ENCODE measurements at places on chromosomes 2 and 18. TPM values are rescaled to one million over a fixed set of nuclear protein-coding genes. Genes with fewer than 3 reads are reported as not detected.

- DNase-seq = peak; percentile 84
Measured at GRCh38 chr2:28342081-28342967, 50.3 kb upstream of the FOSL2 start.

DNA sequence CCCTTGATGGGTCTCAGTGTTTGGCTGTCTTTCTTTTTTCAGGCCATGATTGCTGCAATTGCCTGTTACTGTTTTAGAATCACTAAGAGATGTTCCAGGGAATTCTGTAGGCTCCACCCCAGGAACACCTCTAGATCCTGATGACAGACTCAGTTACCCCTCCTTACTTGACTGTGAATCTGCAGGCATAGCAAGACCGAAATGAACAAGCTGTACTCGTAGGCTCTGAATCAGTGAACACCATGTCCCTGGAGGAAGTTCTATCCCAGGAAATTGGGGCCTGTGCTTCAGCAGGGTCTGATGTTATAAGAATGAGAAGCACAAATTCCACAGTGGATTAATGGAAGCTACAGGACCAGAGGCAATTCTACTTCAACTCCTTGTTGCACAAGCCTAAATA, 148.6 kb downstream of the COPS8 start:
- no peak for DNase-seq

GRCh38 chr2:54806975-54807374, 83.5 kb downstream of the EML6 start:
- DNase-seq = no peak

- no peak for DNase-seq
Measured at GRCh38 chr2:240143276-240143675, 2.8 kb upstream of the OTOS start.

DNA sequence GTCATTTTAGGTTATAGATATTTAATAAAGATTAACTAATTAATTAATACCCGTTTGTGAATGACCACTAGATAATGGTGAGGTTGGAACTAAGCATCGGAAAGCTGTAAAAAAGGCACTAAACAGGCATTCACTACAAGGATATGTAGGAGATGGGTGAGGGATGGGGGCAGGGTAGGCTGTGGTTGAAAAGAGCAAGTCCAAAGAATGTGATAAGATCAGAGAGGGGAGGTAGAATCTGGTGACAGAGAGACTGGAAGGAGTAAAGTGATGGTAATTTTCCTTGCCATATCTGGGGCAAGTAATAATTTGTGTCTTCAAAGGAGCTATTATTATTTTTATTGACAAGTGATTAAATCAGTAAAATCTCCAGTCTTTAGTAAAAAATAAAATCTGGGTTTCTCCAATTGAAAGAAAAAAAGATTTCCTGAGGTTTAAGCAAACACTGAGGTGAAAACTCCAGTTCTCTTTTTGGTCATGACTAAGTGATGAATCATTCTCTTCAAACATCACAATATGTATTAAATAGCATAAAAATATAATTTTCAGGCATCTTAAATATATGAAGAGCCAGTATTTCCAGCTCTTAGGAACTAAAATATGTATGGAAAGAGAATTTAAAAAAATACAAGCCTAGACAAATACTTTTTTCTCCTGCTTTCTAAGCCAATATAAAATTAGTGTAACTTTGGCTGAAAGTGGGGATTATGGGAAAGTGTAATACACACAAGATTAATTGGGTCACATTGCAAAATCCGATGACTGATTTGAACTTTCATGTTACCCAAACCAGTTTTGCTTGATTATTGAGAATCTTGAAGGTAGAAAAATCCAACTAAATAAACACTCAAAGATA, 259.1 kb upstream of the RBMS1 start:
- peak; percentile 64 for DNase-seq

DNA sequence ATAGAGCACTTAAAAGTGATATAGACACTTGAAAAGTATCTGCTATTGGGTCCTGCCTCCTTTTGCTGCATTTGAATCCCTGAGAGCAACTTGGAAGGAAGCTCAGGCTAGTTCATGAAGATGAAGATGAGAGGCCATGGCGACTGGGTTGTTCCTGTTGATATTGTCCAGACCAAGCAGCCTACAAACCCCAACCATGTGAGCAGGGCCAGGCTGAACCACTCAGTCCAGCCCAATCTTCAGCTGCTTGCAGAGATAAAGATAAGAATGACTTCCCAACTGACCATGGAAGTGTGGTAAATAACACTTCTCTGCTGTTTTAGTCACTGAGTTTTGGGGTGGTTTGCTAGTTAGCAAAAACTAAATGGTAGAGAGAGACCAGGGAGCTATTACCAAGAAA, 417.6 kb downstream of the SOX11 start:
- no peak for DNase-seq

GRCh38 chr2:210086930-210087329, 84.3 kb downstream of the KANSL1L start:
- DNase-seq = no peak

Gene LYPD6
- 0.90 TPM for total RNA-seq

Gene CENPA
- total RNA-seq = 7.7 TPM

Gene SIX3
- total RNA-seq = not detected

Data from IMR-90 (cell line).